ENCODE measurements at places on chromosomes 16 and 17.

DNA sequence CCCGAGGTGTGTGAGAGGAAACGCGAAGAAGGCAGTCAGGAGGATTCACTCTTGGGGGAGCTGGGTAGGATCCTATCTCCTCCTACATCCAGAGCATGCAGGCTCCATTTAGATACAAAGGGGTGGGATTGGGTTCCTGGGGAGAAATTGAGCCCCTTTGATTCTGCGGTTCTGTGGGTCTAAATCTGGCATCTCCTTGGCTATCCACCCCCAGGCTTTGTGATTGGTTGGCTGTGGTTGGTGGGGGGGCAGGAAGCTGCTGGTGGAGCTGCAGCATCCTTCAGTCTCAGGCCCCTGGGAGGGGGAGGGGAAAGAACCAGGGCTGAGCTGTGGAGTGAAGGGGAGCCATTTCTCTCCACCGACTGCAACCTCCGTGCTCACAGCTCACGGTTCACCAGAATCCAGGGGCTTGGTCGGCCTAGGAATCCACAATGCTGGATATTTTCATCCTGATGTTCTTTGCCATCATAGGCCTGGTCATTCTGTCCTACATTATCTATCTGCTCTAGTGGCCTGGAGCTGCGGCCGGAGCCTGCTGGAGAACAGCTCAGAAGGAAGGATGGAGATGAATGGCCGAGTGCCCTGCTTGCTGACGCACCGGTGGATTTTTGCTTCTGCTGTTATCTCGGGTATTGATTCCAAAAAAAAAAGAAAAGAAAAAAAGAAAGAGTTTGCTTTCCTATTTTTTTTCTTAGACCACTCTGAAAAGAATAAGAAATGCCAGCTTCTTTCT, at the start of gene LASP1NB:
Gene LASP1NB (plus strand): TSS at position 352 of the 733 bp plus-strand sequence.
- no peak for DNase-seq

- no peak for DNase-seq
Observed at GRCh38 chr17:45789874-45790273, 5.8 kb downstream of the CRHR1 start.

GRCh38 chr17:73369111-73369521, 57.3 kb upstream of the CDC42EP4 start:
- DNase-seq = no peak

DNA sequence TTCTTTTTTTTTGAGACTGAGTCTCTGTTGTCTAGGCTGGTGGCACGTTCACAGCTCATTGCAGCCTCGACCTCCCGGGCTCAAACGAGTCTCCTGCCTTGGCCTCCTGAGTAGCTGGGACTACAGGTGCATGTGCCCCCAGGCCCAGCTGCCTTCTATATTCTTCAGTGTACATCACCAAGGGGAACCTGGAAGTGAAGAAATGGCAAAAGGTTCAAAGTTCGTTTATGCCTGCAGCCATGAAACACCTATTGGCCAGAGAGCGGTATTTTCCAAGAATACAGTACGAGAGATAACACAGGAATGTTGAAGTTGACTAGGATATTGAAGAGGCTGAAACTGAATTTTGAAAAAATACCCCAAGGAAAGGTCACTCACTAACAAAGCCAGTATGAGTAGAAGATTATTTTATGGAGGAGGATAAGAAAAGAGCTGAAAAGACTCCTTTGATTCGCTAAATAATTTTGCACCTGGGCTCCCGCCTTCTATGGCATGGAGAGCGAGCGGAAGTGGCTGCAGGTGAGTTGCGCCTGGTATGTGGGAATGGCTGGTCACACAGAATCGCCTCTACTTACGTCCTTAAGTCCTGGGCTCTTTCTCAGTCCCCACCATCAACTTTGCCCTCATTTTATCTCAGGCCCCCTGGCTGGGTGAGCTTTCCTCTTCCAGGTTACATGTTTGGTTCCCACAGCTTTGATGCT, 9.8 kb downstream of the ST6GALNAC1 start:
- no peak for DNase-seq

DNA sequence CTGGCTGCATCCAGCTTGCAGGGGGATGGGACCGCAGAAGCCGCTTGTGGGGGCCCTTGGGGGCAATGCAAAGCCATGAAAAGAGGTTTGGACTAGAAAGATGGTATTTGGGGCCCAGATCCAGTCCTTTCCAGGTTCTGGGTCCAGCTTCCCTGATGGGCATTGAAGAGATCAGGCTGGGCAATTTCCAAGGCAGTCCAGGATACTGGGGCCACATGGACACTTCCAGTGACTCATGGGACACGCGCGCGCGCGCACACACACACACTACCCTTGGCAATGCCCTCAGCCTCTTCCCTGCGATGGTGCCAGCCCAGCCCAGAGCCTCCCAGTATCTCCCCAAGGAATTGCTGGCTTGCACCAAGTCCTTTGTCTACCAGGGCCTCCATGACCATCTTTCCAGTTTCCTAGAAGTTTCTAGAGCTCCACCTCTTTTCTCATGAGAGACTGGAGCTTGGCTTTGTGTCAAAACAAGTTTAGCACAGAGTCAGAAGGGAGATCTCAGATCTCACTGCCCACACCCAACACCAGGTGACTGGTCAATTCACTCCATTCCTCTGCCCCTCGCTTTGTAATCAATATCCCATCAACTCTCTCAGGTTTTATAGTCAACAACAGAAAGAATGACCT, 44.3 kb downstream of the WNT3 start:
- DNase-seq = no peak

- peak; percentile 74 for DNase-seq
Observed at GRCh38 chr16:11255737-11256660, at the start of gene SOCS1. SOCS1 (minus strand) TSS chr16:11256204; CDS start chr16:11255478, 726 bp downstream.

- DNase-seq = no peak
Observed at GRCh38 chr17:75456039-75456416, 407 bp upstream of the TMEM94 start.

GRCh38 chr16:65688301-65688700, 566.4 kb upstream of the CDH11 start:
- DNase-seq = no peak

Data from NCI-H1930 (cell line).